ENCODE measurements at places on chromosomes 6 and 20.

DNA sequence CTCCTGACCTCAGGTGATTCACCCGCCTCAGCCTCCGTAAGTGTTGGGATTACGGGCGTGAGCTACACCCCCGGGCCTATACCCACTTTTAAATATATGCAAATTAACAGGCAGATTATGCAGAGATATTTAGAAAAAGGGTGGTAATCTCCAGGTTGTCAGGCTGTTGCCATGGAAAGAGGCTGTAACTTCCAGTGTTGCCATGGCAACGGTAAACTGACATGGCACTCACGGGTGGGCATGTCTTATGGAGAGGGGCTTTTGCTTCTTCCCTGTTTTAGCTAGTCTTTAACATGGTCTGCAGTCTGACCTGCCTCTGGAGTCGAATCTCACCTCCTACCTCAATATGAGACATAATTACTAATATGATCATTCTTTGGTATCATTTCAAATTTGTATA, 44.9 kb downstream of the ZNF334 start:
- DNase-seq, result no peak

DNA sequence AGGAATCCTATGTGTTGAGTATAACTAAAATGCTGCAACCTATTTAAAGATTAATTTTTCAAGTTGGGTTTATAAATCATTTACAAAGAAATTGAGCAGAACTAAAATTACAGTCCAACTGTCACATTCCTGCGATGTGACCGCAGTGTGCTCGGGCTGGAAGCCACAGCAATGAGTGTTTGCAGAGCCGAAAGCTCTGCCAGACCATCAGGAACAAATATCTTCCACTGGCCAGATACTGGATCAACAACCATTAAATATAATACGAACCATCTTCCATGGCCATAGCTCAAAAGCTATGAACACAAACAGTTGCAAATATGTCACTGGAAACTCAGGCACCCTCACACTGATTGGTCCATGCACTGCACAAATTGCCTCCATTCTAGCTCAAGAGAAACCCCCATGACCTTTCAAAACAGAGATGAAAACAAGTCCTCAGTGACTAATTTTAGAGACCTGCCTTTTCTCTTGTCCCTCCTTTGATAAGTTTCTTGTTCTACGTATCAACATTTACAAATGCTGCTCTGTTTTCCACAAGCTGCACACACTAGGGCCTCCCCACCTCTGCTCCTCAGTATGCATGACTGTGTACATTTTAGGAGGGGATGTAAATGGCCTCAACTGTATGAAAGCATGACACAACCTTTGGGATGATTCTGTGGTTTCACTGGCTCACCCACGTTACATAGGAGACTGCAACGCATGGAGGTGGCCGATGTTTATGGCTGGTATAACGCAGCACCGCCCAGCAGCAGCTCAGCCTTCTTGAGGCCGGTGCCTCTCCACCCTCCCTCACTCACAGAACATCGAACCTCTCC, 171.7 kb downstream of the WDR27 start:
- no peak for DNase-seq

GRCh38 chr6:44732243-44732642, 344.7 kb downstream of the CDC5L start:
- DNase-seq, result no peak

- DNase-seq, result no peak
Measured at GRCh38 chr6:57247603-57248002, 25.5 kb upstream of the RAB23 start.

- DNase-seq, result peak; percentile 92
Measured at GRCh38 chr6:27873021-27873940, 38.9 kb downstream of the OR2B2 start.
